K562 (cell line): ENCODE measurements at places on chromosomes 5 and 9.

- DNase-seq, result no peak
Measured at GRCh38 chr9:27460226-27461023, 63.7 kb upstream of the IFNK start.

DNA sequence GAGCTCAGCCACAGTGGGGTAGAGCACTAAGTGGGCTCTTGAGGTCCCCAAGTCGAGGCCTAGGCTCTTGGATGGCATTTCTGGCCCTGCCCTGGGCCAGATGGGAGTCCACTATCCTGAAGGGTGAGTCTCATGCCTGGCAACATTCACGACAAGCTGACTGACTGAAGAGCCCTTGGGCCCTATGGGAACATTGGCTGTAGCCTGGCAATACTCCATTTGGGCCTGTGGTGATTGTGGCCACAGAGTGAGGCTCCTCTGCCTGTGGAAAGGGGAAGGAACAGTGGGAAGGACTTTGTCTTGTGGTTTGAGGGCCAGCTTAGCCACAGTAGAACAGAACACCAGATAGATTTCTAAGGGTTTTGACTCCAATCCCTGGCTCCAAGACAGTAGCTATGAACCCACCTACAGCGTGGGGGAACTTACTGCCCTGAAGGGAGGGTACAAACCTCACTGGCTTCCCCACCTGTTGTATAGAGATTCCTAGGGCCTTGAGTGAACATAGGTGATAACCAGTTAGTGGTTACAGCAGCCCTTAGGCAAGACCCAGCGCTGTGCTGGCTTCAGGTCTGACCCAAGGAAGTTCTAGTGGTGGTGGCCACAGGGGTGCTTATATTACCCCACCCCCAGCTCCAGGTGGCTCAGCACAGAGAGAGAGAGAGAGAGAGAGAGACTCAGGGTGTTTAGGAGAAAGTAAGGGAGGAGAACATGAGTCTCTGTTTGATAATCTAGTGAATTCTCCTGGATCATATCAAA, 72.4 kb downstream of the KIAA0825 start:
- DNase-seq, result no peak

- no peak for DNase-seq
Measured at GRCh38 chr9:69056191-69056815, 20.8 kb downstream of the FXN start.

- no peak for DNase-seq
Measured at GRCh38 chr5:42021923-42022322, 96.8 kb downstream of the FBXO4 start.

- DNase-seq, result no peak
Measured at GRCh38 chr9:2248768-2249265, 233.7 kb downstream of the SMARCA2 start.

DNA sequence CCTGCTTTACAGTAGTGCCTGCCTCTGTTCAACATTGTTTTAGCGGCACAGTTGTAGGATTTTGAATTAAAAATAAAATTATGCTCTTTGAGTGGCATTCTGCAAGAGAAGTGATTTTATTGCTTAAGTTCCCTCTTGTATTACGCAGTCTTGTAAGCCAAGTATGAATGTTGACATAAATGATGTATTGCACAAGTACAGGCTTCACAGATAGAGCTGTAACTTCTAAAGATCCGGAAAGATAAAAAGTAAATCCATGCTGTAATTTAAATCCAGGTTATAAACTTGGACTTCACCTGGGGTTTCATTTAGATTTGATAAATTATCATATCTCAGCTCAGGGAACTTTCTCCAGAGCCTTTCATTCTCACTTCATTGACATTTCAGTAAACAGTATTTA, 1114.7 kb downstream of the PTPRD start:
- no peak for DNase-seq

DNA sequence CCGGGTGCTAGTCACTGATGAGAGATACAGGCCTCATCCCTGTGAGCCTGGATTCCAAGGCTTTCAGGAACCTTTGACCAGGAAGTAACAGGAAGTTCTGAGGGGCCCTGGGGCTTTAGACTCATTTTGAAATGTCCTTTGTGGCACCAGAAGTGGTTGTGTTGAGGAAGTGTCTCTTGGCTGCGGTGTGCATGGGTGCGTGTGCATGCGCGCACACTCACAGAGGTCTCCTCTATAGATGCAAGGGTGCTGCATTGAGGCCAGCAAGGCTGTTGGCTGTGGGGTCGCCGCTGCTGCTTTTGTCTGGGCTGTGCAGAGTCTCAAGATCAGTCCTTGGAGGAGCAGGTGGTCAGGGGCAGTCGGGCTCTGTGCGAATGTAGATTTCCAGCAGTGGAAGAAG, 7.6 kb downstream of the RAB24 start:
- no peak for DNase-seq

GRCh38 chr5:58127255-58128220, 332.3 kb downstream of the PLK2 start:
- DNase-seq, result no peak

- DNase-seq, result peak; percentile 12
Measured at GRCh38 chr9:121576281-121577075, 75.0 kb upstream of the DAB2IP start.

DNA sequence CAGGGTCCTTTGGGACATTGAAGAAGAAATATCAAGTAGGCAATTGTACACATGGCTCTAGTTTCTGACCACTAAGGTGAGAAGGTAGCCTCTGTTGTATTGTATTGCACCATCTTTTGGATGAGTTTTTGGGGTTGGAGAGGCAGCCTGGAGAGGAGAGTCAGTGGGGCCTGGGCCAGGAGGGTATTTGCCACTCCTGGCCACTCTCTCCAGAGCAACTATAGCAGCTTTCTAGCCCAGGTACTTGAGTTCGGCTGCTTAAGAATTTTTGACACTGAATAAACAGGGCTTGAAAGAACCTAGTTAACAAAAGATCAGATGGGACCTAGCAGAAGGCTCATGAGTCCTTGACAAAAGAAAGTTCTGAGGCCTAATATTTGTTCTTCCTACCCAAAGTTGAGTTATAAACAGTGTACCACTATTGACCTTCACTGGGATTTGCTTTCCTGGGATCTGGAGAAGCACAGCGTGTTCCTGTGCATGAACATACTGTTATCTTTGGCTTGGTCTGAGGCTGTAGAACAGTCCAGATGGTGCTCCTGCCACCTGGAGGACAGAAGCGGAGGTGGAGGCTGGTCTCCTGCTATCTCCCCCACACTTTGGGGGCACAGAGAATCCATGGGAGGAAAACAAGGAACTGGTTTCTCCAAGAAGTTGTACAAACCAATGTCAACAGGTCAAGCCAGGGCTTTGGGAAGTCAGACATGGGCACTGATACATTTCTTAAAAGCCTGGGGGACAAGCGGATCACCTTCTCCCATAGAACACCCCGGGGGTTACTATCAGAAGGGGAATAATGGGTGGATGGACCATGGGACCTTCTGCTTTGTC, 110.4 kb upstream of the LIFR start:
- DNase-seq, result peak; percentile 58
